KG1 (cell line): ENCODE measurements at places on chromosomes 3 and 15.

- DNase-seq: no peak
Observed at GRCh38 chr15:85473455-85473854, 93.1 kb downstream of the AKAP13 start.

- no peak for DNase-seq
Observed at GRCh38 chr3:190721330-190721729, 141.2 kb downstream of the GMNC start.

DNA sequence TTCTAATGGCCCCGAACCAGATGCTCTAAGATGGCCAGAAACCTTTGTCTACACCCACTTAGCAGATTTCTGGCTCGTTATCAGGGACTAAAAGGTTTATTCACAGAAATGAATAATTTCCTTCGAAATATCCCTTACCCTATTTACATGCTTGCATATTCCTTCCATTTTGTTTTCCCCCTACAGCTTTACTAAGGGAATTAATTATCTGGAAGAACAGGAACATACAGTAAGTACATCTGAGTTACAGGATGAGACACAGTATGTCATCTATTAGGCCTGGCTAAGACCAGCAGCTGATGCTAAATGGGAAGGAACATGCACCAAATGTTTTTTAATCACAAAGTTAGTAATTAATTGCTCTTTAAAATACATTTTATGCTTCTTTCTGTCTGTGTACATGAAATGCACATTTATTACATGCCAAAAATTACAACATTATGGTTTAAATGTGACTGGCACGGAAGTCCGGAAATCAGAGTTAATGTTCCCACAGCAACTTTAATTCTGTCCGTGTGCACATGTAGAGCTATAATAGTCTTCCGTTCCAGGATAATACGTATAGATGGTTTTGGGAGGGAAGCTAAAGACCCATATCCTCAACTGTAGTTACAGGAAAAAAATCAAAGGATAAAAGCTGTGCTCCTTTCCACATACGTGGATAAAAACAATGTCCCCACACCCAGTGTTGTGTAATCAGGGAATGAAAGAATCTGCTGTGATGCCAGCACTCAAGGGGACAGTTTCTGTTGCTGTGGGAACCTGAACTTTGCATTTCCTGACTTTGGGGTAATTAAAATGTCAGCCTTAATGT lies 82.0 kb downstream of the TIGIT start:
- no peak for DNase-seq

- DNase-seq: no peak
Observed at GRCh38 chr3:178669758-178670157, 133.5 kb downstream of the KCNMB2 start.

DNA sequence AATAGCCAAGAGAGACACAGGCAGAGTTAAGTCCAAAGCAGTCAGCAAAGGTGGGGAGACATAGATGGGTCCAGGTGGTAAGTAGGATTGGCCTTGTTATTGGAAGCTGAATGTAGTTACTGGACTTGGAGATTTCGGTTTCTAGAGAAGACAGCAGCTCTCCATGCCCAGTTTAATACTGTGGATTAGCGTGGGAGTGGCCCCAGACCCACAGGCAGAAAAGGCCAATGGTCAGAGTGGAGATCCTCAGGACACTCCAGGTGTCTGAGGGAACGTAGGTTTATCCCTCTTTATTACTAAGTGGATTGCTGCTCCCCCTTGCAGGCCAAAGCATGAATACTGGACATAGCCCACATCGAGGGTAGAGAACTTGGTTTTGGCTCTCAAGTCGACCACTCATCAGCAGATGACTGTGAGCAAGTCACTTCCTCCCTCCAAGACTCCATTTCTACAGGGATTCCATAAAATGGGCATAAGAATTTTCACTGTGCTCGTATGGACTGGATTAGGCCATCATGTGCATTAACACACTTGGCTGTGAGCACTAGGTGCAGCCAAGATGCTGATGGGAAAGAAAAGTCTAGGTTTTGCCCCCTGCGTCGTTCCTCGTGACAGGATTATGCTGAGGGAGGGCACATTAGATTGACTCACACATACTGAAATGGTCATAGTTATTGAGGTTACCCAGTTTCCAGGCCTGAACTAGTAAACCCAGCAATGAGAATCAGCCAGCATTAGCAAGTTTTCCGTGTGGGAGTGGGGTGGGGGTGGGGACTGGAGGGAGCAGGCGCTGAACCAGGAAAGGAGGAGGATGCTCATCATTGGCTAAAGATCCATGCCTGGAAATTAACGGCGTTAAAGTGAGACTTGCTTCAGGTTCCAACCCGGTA lies 225.2 kb upstream of the TPRG1 start:
- no peak for DNase-seq

DNA sequence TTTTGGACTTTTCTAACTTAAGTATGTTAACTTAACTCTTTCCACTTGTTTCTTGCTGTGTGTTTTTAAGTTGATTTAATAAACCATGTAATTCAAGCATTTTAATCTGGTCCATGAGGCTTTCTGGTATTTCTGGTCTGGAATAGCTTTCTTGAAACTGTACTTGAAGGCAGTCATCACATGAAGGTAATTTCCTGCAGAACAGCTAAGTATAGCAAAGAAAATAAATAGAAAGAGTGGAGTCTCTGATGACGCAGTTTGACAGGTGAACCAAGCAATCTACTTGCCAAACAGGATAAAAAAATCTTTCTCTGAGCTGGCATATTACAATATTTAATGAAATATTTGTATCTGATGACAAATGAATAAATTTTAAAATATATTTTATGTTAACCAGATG lies 74.9 kb downstream of the BTLA start:
- DNase-seq: no peak

DNA sequence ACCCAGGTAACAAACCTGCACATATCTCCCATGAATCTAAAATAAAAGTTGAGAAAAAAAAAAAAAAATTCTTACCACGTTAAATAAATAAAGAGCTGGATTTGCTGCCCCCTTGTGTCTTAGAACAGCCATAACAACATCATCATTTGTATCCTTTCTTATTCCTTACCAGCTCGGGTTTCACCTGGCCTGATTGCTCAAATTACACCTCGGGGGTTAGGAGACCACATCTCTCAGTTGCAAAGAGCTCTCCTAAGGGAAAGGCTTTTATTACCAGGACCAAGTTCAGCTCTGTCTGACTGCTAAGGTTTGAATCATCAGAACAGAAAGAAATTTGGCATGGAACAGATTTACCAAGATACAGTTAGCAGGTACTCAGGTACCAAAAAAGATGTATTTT lies 25.8 kb upstream of the RPL39L start:
- DNase-seq: peak; percentile 51

DNA sequence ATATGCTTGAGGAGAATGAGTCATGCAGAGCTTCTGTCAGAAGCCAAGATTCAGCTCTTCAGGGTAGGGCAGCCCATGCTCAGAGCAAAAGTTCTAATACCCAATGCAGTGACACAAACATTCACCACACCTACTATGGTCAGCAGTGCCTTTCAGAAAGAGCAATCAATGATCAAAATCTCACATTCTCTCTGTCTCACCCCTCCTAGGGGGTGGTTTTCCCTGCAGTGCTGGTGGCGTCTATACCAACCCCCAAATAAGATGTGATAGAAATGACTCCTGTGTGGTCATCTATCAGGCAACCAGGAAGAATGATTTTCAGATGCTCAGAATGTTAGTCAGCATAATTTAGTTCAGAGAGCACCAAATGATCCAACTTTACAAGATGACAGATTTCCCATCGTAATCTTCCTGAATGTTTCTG lies 385.3 kb downstream of the NTRK3 start:
- no peak for DNase-seq

DNA sequence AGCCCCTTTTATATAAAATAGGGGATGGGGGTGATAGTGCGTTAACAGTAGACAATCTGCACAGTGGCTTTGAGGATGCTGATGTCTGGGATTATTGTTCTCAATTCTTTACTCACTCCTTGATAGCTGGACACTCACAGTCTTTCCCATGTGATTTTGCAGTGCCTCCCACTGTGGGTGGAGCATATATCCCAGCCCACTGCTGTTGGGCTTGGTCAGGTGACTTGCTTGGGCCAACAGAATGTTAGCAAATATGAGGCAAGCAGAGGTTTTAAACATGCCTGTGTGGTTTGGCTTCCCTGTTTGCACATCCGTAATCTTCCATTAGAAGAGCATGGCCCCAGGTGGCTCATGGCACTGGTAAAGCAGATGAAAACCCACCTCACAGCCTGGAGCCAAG lies 46.5 kb downstream of the CPA3 start:
- DNase-seq: no peak

DNA sequence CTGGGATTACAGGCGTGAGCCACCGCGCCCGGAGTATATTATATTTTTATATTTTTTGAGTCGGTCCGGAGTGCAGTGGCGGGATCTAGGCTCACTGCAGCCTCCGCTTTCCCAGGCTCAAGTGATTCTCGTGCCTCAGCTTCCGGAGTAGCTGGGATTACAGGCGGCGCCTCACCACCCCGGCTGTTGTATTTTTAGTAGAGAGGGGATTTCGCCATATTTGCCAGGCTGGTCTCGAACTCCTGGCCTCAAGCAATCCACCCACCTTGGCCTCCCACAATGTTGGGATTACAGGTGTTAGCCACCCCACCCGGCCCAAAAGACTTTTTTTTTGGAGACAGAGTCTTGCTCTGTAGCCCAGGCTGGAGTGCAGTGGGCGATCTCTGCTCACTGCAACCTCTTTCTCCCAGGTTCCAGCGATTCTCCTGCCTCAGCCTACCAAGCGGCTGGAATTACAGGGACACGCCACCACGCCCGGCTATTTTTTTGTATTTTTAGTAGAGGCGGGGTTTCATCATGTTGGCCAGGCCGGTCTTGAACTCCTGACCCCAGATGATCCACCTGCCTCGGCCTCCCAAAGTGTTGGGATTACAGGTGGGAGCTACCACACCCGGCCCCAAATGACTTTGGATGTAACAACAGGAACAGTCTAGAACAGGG lies 1.0 kb downstream of the ZNF589 start:
- DNase-seq: no peak

DNA sequence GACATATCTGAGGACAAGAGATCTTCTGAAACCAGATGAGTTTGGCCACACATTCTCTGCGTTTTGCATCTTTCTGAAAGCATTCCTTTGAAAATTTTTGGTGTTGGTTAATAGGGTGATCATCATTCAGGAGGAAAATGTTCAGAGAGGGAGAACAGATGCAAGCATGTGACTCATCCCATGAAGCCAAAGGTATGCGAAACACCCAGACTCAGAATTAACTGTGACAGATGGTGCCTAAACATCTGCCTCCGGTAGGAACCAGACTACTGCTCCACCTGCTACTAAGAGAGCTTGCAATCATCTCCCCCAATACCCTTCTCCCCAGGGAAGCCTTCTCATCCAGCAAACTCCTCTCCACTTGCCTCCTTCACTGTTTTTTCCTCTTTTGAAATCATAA lies 46.2 kb downstream of the TRIM69 start:
- no peak for DNase-seq

DNA sequence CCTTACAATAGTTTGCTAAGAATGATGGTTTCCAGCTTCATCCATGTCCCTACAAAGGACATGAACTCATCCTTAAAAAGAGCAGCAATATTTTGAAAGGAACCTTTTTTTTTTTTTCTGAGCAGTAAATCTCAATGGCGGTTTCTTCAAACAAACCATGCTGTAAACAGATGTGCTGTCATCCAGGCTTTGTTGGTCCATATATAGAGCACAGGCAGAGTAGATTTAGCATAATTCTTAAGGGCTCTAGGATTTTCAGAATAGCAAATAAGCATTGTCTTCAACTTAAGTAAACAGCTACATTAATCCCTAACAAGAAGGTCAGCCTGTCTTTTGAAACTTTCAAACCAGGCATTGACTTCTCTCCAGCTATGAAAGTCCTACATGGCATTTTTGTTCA lies 334.2 kb downstream of the SLC9A9 start:
- DNase-seq: no peak

DNA sequence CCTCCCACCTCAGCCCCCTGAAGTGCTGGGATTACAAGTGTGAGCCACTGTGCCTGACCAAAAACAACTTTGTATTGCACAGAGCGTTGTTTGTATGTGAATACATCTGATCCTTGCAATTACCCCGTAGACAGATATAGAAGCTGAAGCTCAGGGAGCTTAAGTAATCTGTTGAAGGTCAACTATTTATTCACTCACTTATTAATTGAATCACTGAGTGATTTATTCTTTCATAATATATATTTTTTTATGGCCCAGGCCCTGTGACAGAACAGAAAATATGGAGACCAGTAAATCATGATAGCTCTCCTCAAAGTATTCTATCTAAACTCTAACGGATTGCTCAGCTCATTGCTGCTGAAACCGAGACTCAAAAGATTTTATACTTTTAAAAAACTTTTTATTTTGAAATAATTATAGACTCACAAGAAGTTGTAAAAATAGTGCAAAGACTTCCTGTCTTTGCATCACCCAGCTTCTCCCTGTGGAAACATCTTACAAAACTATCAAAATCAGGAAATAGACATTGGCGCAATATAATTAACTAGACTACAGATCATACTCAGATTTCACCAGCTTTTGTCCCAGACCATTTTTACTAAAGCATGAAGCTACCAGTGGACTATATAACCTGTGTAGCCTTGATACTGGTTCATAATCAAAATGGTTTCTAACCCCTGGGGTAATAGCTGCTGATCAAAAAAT lies 466.1 kb downstream of the PDCD6IP start:
- DNase-seq: no peak

- DNase-seq: no peak
Observed at GRCh38 chr3:10928407-10928960, 64.1 kb upstream of the SLC6A1 start.

GRCh38 chr3:150447631-150448465 lies 39.8 kb downstream of the TSC22D2 start:
- no peak for DNase-seq

GRCh38 chr3:151800431-151800830 lies 13.5 kb upstream of the AADAC start:
- no peak for DNase-seq
